Fibroblast of skin of left quadriceps (primary cell): ENCODE measurements at places on chromosomes 11 and 22.

DNA sequence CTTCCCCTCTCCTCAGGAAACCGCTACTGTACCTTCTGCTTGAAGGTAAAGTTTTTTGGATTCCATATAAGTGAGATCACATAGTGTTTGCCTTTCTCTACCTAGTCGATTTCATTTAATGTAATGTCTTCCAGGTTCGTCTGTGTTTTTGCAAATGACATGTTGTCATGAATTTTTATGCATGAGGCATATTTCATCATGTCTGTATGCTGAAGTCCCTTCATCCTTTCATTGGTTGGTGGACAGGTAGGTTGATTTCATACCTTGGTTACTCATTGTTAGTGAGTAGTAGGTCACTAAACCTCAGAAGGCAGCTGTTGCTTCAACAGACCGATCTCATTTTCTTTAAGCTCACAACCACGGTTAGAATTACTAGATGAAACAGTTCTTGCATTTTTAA lies 60.3 kb downstream of the LRRC74B start:
- DNase-seq = no peak

DNA sequence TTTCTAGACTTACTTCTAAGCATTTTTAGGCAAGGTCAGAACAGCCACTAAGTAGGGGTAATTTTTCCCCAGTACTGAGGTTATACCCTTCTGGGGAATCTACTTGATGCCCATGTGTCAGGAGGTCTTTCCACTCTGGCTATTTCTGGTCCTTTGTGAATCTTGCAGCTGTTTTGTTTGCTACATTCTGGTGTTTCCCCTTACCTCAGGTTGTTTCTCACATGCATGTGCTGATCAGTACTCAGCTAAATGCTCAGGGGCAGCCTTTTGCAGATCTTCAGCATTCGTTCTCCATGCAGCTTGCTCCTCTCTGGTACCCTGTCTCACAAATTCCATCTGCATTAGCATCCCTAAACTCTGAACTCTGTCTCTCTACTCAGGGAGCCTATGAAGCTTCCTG lies 303.6 kb downstream of the SOX6 start:
- DNase-seq = no peak

- no peak for DNase-seq
Measured at GRCh38 chr11:13091804-13092203, 82.7 kb downstream of the RASSF10 start.

DNA sequence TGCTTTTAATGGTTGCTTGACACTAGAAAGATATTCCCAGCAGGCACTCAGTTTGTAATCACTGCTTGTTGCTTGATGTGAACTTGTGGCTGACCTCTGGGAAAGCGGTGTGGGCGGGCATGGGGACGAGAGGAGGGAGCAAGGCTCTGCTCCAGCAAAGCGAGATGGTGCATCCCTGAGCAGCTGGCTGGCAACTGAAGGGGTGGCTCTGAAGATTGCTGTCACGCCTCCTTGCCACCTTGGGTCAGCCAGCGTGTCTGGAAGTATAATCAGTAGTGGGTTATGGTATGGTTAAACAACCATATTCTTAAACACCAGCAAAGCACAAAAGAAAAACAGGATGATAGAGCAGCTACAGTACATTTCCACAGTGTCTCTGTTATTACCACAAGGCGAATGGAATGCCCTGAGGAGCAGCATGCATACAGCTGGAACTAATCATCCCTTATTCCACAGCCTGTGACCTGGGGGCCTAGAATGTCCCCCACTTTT lies 124.5 kb downstream of the TRIM44 start:
- peak; percentile 44 for DNase-seq

GRCh38 chr22:32237906-32238305 lies 17.2 kb downstream of the SLC5A4 start:
- no peak for DNase-seq

GRCh38 chr11:84518631-84519183 lies 1108.4 kb downstream of the DLG2 start:
- DNase-seq = no peak

- no peak for DNase-seq
Measured at GRCh38 chr22:25008666-25009065, 56.1 kb downstream of the KIAA1671 start.

GRCh38 chr22:29334696-29335344 lies 19.3 kb upstream of the RASL10A start:
- DNase-seq = no peak

DNA sequence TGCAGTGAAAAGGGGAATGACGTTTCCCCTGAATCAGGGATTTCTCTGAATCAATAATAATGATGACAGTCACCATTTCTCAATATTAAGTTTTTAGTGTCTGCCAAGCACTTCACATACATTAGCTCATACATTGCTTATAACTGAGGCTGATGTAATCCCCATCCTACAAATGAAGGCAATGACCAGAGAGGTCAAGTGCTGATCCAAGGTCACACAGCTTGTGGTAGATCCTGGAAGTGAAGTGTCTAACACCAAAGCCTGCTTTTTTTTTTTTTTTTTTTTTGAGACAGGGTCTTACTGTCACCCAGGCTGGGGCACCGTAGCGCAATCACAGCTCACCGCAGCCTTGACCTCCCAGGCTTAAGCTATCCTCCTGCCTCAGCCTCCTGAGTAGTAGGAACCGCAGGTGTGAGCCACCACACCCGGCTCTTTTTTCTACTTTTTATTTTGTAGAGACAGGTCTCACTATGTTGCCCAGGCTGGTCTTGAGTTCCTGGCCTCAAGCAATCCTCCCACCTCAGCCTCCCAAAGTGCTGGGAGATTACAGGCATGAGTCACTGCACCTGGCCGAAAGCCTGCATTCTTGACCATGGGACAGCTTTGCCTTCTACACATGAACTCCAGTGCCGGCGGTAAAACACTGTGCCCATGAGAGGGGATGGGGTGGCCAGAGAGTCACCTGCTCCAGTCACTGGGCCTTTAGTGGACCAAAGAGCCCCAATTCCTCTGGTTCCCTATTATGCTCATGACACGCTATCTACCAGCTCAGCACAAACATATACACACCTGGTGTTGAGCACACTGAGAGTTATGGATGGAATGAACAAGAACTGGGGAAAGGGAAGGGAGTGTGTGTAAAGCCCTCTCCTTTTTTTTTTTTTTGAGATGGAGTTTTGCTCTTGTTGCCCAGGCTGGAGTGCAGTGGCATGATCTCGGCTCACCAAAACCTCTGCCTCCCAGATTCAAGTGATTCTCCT lies 17.4 kb downstream of the ARHGAP1 start:
- no peak for DNase-seq

DNA sequence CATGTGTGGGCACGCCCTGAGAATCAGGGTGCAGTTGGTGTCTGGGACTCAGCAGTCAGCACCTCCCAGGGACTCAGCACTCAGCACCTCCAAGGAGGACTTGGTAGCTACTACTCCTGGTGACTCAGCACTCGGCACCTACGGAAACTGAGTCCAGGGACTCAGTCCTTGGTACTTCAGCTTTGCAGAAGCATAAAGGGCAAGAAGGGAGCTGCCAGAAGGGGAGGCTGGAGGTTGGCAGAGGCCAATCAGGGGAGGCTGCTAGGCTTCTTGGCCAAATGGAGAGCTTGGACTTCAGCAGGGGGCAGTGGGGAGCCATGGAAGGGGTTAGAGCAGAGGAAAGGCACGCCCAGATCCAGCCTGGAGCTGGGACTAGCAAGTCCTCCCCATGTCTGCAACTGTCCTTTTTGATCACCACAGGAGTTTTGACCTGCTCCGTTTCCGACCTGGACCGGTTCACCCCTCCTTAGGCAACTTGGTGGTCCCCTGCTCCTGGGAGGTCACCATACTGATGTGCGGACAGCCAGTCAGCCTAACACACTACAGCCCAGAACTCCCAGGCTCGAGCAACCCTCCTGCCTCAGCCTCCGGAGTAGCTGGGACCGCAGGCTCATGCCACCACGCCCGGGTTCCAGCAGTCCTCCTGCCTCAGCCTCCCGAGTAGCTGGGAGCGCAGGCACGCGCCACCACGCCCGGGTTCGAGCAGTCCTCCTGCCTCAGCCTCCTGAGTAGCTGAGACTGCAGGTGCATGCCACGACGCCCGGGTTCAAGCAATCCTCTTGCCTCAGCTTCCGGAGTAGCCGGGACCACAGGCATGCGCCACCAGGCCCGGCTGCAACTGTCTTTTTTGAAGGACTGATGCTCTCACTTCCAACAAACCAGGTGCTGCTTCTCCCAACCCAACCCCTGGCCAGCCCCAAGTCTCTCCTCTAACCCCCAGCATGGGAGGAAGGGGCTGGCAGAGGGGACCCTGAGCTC lies 1.5 kb downstream of the ANO9 start:
- DNase-seq = no peak

GRCh38 chr11:31417357-31417756 lies 47.7 kb downstream of the DNAJC24 start:
- DNase-seq = no peak

- DNase-seq = no peak
Measured at GRCh38 chr11:30326906-30327305, 4.0 kb downstream of the ARL14EP start.

DNA sequence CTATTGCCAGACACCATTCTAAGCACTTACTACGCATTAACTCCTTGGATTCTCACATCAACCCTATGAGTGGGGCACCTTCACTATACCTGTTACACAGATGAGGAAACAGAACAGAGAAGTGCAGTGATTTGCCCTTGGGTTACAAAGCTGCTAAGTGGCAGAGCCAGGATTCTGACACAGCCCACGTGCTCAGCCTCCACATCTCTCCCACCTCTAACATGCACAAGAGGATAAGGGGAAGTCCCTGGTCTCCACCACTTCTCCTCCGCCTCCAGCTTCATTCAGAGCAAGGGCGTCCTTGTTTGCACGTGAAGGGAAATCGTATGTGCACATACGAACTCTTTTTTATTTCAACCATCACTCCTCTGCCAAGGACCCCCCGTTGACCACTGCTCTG lies 53.7 kb downstream of the CDON start:
- no peak for DNase-seq

GRCh38 chr22:26016916-26017315 lies 152.3 kb upstream of the SEZ6L start:
- DNase-seq = no peak

DNA sequence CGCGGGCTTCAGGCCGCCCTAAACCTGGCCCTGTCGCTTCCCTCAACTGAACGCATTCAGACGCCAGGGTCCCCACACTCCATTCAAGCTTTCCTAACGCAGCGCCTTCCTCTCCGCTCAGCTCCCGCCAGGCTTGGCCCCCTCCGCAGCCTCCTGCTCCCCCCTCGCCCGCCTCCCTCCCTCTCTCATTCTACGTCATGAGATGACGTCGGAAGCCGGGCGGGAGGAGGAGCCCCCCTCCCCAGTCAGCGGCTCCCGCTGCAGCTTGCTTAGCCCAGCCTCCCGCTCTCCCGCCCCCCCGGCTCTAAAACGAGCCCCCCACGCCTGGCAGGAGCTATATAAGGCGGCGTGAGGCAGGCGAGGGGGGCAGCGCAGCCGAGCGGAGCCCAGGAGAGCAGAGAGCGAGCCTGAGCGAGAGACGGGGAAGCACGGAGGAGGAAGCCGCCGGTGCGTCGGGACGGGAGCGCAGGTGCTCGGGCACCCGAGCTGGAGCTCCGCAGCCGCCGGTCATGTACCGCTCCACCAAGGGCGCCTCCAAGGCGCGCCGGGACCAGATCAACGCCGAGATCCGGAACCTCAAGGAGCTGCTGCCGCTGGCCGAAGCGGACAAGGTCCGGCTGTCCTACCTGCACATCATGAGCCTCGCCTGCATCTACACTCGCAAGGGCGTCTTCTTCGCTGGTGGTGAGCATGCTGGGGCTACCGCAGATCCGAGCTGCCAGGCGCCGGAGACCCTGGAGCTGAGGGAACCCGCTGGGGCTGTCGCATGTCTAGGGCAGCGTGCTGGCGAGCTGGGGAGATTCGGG lies at the start of gene NPAS4:
Gene NPAS4 (plus strand): TSS at position 365 of the 806 bp plus-strand sequence. CDS start 145 bp downstream, at position 510.
- no peak for DNase-seq

DNA sequence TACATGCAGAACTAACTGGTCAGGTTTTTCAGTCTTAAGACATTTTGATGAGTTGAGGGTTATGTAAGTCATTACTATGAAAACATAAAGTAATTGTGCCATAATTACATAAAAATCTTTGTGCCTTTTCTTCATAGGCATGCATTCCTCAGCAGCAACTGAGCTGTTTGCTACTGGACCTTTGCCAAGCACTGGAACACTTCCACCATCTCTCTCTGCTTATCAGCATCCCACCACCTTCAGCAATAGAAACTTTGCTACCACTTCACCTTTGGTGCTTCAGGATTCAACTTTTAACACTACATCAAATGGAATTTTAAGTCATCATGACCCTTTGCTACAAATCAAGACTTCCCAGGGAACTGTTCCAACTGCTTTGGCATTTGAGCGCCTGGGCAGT lies 39.0 kb downstream of the QSER1 start:
- DNase-seq = no peak

- DNase-seq = no peak
Measured at GRCh38 chr11:17846852-17847453, 112.4 kb downstream of the KCNC1 start.

GRCh38 chr11:133936136-133936535 lies 20.6 kb downstream of the IGSF9B start:
- DNase-seq = no peak

DNA sequence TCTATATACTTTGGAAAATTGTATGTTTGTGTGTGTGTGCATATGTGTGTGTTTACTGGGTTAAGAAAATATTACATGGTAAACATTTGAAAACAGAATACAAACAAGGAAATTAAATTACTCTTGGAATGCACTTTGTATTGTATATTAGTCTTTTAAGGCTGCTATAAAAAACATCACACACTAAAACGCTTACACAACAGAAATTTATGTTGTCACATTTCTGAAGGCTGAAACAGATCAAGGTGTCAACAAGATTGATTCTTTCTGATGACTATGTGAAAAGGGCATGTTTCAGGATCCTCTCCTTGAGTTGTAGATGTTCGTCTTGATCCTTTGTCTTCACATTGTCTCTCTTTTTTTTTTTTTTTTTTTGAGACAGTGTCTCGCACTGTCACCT lies 149.1 kb upstream of the CNTN5 start:
- no peak for DNase-seq

- DNase-seq = no peak
Measured at GRCh38 chr11:71311176-71311925, 59.0 kb upstream of the SHANK2 start.
